Activated CD4-positive, alpha-beta T cell treated with anti-CD3 and anti-CD28 coated beads, Interleukin-2, amount 50 U/mL, for 16 hours (primary cell): ENCODE measurements at places on chromosomes 3 and 15.

- no peak for DNase-seq
Observed at GRCh38 chr3:149296972-149297371, 36.5 kb downstream of the TM4SF18 start.

DNA sequence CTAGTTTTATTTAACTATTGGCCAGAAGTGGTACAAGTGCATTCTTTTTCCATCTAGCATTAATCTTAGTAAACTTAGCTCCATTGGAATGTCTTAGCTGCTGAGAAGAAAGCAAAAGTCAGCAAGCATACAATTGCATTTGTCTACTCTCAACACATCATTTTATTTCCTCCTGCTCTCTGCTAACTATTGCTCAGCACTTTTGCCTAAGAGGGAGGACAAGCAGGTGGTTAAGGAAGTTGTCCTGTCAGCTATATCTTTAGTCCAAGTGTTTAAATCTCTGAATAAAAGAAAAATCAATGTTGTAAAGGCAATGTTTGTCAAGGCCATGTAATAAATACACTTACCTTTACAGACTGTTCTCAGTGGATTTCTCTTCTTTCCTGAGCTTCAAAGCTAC, 51.0 kb downstream of the FHIT start:
- DNase-seq = no peak

DNA sequence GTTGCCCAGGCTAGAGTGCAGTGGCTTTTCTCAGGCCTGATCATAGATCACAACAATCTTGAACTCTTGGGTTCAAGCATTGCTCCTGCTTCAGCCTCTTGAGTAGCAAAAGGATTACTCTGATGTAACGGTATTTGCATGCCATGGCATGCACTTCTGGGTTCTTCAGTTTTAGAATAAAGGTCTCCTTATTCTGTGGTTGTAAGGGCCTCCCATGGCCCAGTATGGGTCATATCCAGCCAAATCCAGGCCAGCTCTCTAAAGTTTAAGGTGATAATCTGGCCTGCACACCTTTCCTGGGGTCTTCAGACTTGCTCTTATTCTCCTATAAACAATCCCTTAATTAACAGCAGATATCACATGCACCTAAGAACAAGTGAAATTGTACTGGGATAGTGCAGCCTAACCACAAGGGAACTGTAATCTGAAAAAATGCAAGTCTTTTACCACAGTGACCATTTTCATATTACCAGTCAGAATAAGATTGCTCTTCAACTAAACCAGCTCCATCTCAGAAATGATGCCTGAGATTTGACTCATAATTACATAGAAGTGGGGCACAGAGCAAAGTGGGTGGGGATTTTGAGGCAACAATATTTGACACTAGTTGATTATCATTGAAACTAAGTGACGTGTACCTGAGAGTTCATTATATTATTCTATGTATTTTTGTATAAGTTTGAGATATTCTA, 25.4 kb downstream of the COMMD2 start:
- DNase-seq = peak; percentile 83

GRCh38 chr3:111619833-111620232, 24.7 kb upstream of the ZBED2 start:
- no peak for DNase-seq

GRCh38 chr3:165503825-165504224, 307.6 kb upstream of the SLITRK3 start:
- no peak for DNase-seq

DNA sequence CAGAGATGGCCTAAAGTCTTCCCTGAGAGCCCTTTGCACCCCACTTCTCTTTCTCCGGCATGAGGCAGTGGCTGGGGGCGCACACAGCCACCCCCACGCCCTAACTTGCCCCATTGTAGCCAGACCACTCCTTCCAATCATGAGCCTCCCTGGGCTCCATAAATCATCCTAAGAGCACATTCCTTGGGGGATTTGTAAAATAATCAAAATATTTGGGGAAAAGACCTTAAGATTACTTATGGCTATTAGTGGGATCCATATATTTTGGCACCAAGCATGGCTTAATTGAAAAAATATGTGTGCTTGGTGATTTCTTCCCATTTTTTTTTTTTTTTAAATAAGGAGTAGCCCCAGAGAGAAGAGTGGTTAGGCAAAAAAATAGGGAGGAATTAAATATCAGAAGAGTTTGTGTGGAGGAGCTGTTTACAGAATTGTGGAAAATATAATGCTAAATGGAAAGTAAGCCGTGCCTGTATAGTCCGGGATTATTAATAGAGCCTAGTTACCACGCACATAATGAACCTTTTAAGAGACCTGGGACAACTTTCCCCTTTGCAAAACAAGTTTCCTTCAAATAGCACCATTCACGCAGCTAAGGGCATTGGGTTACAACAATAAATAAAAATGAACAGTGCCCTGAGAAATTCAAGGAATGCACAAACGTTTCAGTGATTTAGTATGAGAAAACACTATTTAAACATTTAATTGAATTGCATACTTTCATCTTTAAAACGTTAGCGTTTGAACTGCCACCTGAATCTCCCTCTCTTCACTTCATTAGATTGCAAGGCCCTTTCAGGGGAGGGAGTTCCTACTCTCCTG, 46.1 kb downstream of the SMAD6 start:
- no peak for DNase-seq

DNA sequence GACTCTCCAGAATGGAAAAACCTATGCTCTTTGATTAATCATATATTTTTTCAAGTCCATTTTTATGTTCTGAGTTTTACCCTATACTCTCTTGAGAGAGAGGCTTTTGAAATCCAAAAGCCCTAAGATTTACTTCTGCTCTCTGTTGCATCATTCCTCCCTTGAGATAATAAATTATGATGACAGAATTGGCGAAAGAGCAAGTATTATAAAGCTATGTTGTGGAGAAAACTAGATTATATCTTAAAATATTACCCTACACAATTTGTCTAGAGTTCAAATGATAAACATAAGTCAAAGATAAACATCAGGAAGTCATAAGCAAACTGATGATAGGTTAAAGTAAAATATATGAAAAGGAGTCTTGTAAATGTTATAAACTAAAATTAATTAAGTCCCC, 293.4 kb upstream of the MME start:
- DNase-seq = no peak

- DNase-seq = no peak
Observed at GRCh38 chr3:182245059-182245458, 533.3 kb downstream of the SOX2 start.

GRCh38 chr3:126031981-126032471, 51.9 kb downstream of the SLC41A3 start:
- DNase-seq = no peak

GRCh38 chr15:70559265-70560239, 203.8 kb downstream of the UACA start:
- DNase-seq = peak; percentile 66

DNA sequence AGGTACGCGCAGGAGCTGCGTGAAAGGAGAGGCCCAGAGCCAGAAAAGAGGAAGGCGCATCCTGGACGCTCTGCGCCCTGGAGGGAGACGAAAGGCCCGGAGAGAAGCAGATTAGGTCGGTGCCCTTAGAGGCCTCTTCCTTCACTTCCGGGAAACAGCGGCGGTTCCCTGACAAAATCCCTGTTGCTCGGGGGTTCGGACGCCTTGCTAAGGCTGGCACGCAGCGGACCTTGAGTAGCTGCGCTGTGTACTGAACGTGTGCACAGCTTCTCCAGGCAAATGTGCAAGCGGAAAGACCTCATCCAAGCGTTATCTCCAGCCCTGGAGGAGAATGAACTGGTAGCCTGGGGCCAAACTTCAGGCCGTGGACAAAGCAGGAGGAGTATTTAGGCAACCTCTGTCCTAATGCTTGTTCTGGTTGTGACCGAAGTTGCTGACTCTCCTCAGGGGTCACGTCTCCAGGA, 3.0 kb upstream of the SOX14 start:
- no peak for DNase-seq

DNA sequence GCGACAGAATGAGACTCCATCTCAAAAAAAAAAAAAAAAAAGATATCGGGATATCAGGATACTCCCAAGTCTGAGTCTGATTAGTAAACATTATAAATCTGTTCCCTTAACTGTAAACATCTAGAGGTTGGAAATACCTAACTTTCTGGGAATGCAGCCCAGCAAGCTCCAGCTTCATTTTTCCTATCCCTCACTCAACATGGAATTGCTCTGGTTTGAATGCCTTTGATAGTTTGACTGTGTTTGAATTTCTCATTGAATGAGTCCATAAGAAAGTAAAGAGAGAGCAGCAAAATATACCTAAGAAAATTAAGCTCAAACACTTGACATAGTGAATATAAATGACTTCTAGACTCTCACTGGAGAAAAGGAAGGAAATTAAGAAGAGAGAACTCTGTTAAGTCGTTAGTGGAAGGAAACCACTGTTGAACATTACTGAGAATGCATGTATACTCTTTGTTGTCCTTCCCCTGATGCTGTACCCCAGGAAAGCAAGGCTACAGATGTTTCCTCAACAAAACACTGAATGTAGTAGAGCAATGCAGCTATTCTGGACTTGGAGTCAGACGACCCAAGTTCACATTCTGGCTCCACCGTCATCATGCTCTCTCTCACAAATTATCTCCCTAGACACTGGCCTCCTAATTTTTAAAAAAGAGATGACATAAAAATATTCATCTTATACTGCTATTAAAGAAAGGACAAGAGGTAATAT, 62.4 kb downstream of the CD200 start:
- no peak for DNase-seq

DNA sequence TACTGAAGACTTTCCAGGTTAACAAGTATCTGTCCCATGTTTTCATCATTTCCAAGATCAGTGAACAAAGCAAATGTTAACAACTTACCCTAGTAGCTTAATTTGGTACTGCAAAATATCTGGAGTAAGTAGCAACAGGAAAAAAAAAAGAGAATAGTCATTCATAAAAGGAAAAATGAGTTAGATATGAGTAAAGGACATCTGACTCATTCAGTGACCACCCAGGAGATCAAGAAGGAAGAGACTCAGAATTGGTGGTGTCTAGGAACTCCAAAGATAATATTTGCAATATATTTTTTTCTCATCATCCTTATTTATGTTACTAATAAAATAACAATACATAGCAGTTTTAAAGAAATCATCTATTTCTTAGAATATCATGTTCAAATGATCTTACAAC, 253.8 kb upstream of the COL8A1 start:
- DNase-seq = no peak

DNA sequence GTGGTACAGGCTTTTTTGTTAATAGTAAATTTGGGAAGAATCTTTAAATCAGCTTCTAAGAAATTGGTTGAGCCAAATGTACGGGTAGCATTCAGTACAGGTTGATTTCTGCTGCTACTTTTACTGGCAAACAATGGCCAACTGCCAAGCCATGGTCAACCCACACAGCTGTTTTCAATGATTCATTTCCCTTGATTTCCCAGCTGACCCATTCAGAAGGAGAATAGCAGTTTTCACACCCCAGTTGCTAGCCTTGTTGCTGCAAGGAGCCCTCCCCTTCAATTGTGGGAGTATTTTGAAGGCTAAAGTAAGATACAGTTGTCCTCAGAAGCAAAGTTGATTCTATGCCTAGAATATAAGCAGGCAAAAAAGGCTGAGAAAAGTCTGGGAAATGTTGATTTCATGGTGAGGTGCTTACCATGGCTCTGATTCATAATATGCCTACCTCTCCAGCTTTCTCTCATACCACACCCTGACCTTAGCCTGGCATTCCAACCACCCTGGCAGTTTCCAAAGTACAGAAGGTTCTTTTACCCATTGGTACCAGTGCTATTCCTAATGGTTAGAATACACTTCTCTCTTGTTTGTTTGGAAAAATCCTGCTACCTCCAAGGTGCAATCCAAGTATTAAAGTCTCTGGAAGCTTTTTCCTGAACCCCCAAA, 320.3 kb upstream of the TGFBR2 start:
- DNase-seq = peak; percentile 81

- DNase-seq = no peak
Observed at GRCh38 chr15:83653288-83653638, 660 bp upstream of the ADAMTSL3 start.

GRCh38 chr3:82030916-82031315, 269.5 kb upstream of the GBE1 start:
- DNase-seq = no peak

GRCh38 chr3:124799676-124800075, 69.4 kb downstream of the UMPS start:
- DNase-seq = no peak

DNA sequence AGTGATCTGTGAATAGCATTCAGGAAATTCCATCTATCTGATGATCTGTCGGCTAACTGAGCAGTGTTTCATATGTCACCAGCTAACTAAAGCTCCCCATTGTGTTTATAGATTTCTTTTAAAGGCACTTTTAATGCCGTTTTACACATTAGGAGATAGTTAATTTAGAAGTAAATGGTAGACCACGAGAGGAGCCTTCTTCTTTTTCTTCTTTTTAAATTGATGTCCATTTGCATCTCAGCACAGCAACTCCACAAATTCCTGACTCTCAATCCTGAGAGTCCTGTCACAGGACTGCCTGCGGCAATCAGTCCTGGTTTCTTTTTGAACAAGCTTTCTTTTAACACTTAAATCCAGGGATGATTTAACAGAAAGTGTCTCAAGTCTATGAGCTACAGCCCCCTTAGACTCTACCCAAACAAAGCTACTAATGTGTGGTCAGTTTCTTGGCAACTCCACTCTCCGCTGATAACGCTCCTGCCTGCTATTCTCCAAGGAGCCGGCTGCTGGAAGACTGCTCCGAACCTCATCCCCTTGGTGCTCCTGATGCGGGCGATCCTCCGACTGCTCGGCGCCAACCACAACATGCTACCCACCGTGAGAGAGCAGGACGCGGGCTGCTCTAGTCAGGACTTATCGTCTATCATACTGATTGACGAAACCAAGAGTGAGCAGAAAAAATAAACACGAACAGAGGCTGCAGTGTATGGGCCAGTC, 421.4 kb downstream of the MECOM start:
- DNase-seq = no peak

DNA sequence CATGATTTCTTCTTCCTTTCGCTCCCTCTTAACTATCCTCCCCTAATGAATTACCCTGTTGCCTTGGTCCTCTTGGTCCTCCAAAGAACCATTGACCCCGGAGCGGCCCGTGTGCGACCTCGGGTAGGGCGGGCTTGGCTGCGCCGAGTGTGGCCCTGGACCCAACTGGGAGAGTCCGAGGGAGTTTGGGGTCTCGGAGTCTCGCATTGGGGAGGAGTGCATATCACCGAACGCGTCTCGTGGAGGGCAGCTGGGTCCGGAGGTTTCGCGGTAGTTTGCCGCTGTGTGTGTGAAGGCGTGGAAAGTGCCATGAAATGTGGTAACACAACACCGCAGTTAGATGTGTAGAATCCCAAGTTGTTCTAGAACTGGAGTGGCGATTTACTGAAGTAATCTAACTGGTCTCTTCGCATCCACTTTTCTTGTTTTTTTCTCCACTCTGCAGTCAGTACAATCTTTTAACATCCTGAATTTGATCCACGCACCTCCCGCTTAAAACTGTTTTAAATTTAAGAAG, 363 bp downstream of the GTF2E1 start:
- DNase-seq = peak; percentile 22
